NCI-H2081 treated with DMSO at 0.1 percent for 48 hours (cell line): ENCODE measurements at places on chromosomes 13 and 19.

DNA sequence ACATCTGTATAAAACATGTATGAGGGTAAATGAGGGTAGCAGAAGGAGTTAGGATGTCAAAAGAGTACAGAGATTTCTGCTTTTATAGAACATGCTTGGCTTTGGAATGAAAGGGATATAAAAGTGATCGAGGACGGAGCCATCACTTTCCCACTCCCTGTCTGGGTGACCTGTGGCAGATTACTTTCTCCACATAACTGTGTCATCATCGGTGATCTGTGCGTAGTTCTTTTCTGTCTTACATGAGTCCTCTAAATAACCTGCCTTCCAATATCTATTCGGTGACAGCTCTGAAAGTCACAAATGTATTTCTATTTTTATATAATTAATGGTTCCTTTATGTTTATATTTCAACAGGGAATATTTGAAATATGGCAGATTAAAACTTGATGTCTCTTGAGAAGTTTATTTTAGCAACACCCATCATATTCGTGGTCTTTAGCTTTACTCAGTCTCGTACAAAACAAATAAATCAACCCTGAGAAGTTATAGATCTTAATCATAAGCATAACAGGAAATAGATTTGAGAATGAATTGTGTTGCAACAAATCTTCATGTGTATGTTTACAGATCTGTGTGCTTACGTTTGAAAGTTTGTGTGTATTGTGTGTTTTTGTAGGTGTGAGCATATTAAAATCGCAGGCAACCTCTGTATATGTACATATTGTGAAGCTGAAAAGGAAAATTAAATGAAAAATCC, 1094.3 kb downstream of the EFNB2 start:
- no peak for DNase-seq

- no peak for DNase-seq
Observed at GRCh38 chr13:100447831-100448230, 140.8 kb downstream of the GGACT start.

DNA sequence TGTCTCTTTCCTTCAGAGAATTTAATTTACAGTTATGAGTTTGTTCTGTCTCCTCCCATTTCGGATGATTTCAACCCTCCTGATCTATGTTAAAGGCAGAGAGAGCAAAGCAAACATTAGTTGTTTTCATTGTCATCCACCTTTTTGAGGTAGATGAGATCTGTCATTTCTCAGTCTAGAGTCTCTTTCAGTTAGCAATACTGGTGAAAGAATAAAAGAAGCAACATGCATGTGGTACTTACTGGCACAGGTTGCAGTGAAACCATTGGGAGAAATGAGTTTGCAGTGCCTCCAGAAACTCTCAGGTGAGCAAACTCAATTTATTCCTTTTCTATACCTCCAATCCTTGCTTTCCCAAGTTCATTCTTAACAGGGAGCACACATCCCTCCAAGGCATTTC, 99.4 kb downstream of the RBM26 start:
- no peak for DNase-seq

- DNase-seq, result no peak
Observed at GRCh38 chr13:34372581-34372980, 554.6 kb downstream of the RFC3 start.

- no peak for DNase-seq
Observed at GRCh38 chr13:72839831-72840426, 58.0 kb downstream of the PIBF1 start.

GRCh38 chr19:54422136-54422535, 6.9 kb downstream of the TTYH1 start:
- DNase-seq, result no peak

- no peak for DNase-seq
Observed at GRCh38 chr13:114167426-114167825, 11.6 kb upstream of the CFAP97D2 start.

GRCh38 chr19:3694361-3695123, 5.7 kb downstream of the PIP5K1C start:
- DNase-seq, result no peak

DNA sequence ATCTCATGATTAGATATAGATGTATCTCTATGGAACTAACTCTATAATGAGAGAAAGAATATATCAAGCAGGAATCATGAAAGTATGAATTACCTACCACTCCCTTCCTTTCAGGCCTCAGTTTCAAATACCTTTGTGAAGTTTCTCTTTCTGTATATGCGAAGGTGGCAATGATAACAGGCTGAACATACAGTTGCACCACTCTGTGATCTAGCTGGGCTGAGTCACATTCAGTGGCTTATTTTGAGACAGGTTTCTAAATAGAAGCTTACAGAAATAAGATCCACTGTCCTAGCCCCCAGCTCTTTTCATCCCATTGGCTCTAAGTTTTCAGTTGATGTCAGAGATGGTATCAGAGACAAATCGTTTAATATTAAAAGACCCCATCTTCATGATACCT, 662.0 kb downstream of the SLITRK1 start:
- no peak for DNase-seq

DNA sequence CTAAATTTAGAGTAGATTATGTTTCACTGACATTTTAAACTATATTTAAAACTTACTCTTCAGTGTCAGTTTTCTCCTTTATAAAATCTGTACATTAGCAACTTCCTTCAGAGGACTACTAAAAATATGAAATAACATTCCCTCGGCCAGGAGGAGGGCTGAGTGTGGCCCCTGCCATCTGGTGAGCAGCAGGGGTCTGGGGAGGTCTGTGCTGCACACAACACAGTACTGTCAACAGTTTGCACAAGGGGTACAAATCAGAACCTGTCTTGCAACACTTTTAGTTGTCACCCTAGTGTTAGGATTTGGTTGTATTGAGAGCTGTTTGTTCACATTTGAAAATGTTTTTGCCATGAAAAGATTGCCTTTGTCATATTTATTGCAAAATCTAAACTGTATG, 48.9 kb downstream of the TPP2 start:
- DNase-seq, result no peak

GRCh38 chr13:28527629-28528028, 32.7 kb upstream of the FLT1 start:
- DNase-seq, result no peak
